Femur (tissue), 1 donor: ENCODE measurements at places on chromosomes 4 and X.

- DNase-seq = no peak
Observed at GRCh38 chr4:139458543-139458942, 4.6 kb downstream of the RAB33B start.

- no peak for DNase-seq
Observed at GRCh38 chr4:151488968-151489367, 80.0 kb downstream of the FHIP1A start.

- peak; percentile 46 for DNase-seq
Observed at GRCh38 chrX:84187533-84188319, at the start of gene RPS6KA6. Gene RPS6KA6, minus strand, starts transcription at chrX:84188199. Its CDS starts 300 bp downstream, at chrX:84187899.

DNA sequence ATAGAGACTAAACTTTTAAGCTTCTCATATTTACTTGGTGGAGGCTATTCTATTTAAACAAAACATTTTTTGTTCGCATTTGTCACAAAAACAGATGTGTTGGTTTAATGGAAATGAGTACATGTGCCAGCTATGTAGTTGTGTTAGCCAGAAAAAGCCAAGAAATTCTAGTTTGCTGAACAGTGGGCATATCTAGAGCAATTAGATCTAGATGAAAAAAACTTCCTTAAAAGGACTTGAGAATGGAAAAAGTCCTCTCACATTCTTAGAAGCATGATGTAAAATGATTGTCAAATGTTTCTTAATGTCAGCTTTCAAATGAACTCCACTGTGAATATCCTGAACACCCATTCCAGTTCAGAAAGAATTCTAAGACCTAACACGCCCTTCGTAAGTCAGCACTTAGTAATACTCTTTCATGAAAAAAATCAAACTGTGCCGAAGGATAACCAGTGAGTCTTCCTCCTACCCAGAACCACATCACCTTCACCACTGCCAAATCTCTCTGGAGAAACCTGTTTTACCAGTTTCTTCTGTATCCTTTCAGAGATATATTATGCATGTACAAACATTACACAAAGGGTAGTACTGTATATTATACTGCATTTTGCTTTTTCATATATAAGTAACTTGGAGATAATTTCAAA, 28.2 kb downstream of the PHKA1 start:
- no peak for DNase-seq

- DNase-seq = no peak
Observed at GRCh38 chr4:99815597-99816011, 1.0 kb upstream of the DAPP1 start.

GRCh38 chr4:39104255-39104654, 42.2 kb downstream of the KLHL5 start:
- DNase-seq = no peak

DNA sequence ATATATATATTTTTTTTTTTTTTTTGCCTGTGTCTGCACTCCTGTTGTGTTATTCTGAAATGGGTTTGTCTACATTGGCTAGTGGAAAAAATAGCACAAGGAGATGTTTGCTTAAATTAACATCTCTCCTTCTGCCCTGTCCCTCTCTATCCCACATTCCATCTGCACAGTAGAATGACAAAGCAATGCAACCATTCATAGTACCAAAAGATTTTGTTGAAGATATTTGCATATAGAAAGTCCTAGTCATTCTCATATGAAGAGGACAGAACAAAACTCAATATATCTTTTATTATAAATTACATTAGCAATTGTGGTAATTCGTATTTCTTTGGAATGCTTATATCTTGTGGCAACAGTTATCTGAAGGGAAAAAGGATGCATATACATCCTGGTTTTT, 88.3 kb upstream of the AGA start:
- no peak for DNase-seq

DNA sequence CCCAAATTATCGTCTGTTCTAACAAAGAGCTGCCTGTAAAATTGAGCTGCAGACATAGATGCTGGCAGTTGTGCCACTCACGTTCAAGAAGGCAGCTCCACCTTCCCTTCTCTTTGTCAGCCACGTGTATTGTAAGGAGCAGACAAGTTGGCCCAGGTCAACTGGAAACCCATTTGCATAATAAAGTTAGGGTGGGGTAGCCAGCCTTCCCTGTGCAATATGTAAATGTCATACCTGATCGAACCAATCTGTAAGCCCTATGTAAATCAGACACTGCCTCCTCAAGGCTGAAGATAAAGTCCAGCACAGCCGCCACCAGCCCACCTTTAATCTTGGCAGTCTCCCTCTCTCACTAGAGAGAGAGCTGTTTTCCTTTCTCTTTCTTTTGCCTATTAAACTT, 117.2 kb downstream of the TMEM144 start:
- DNase-seq = no peak
